ENCODE measurements at places on chromosomes 2 and 18. TPM values are rescaled to one million over a fixed set of nuclear protein-coding genes. Genes with fewer than 3 reads are reported as not detected.

Gene COL4A4
- polyA plus RNA-seq: 1.3 TPM

Gene CHN1
- polyA plus RNA-seq: 10.2 TPM

Gene CDKL4
- polyA plus RNA-seq: 0.11 TPM

Gene ASIC4
- 0.08 TPM for polyA plus RNA-seq

Gene LONRF2
- polyA plus RNA-seq: 3.0 TPM

Gene UCN
- 1.4 TPM for polyA plus RNA-seq

Gene PTPRN
- polyA plus RNA-seq: not detected

Gene MTCL1
- 5.3 TPM for polyA plus RNA-seq

Gene NAT8
- not detected for polyA plus RNA-seq

Gene IL1RL2
- polyA plus RNA-seq: not detected

Gene NTSR2
- not detected for polyA plus RNA-seq

Gene PELI1
- polyA plus RNA-seq: 4.2 TPM

Gene ABCG8
- not detected for polyA plus RNA-seq

GRCh38 chr2:195652911-195653310 lies 4.1 kb upstream of the SLC39A10 start:
- no peak for DNase-seq

DNA sequence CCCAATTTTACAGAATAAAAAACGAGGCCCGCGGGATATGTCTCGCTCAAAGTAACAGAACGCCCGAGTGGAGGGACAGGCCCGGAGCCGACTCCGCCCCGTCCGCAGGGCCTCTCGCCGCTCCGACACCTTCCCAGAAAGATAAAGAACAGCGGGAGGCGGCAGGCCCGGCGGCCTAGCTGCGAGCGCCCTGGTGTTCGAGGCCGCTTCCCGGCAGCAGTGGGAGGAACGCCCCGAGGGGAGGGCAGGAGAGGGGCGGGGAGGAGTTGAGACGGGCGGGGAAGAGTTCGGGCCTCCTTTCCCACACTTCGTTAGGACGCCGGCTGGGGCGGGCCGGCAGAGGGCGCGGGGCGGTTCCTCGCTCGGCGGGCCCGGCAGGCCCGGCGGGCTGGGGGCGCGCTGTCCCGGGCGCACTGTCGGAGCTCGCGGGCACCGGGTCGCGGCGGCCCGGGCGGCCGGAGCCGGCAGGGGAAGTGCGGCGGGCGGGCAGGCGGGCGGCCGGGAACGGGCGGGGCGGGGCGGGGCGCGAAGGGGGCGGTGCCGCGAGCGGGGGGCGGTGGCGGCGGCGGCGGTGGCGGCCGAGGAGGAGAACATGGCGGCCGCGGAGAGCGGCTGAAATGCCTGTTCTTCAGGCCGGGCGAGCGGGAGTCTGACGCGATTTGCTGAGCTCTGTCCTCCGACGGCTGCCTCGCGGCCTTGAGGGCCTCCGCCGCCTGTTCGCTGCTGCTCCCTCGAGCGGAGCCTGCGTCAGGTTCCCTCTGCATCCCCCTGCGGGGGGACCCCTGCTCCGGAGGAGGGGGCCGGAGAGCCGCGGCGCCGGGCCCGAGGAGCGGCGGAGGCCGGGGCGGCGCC lies at the start of gene NCOA1:
Gene NCOA1, plus strand, starts transcription at position 565 of the 852 bp plus-strand sequence. CDS start 167,424 bp downstream, outside the sequence.
- peak; percentile 92 for DNase-seq

- DNase-seq: no peak
Observed at GRCh38 chr18:61426492-61427053, 93.3 kb downstream of the CDH20 start.

- DNase-seq: no peak
Observed at GRCh38 chr2:200089756-200090109, 134.4 kb downstream of the MAIP1 start.

GRCh38 chr2:170817093-170818035 lies 677 bp downstream of the GAD1 start:
- DNase-seq: no peak

GRCh38 chr2:204795156-204795555 lies 249.9 kb downstream of the PARD3B start:
- no peak for DNase-seq

DNA sequence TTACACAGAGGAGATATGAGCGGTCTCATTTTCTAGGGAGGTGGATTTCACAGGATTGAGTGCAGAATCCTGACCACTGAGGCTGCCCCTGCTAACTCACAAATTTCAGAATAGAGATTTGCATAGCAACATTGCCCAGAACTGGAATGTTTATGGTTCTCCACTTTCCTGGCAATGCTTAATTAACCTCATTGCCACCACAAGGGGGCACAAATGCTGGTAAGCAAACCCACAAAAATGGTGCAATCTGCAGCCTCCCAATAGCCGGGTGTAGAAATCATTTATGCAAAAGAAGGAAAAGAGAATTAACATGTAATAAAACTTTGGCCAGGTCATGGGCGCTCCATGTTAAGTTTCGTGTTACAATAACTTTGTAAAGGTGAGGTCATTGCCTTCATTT lies 112.4 kb downstream of the CYRIA start:
- DNase-seq: no peak

DNA sequence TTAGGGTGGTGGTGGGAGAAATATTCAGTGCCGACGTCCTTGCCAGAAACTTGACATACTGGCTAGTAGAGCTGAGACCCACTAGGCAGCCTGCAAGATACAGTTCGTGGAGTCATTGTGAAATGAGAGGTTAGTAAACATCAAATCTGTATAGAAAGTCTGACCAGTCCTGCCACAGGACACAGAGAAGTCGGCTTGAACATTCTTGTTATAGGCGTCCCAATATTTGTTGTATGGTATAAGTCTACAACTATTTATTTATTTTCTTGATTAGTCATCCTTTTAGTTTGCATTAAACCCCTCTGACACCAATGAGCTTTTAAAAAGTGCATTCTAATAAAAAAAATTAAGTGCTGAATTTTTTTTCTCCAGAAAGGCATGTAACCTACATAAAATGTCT lies 265.4 kb downstream of the STK39 start:
- no peak for DNase-seq

GRCh38 chr2:207338220-207338607 lies 172.5 kb upstream of the KLF7 start:
- no peak for DNase-seq

DNA sequence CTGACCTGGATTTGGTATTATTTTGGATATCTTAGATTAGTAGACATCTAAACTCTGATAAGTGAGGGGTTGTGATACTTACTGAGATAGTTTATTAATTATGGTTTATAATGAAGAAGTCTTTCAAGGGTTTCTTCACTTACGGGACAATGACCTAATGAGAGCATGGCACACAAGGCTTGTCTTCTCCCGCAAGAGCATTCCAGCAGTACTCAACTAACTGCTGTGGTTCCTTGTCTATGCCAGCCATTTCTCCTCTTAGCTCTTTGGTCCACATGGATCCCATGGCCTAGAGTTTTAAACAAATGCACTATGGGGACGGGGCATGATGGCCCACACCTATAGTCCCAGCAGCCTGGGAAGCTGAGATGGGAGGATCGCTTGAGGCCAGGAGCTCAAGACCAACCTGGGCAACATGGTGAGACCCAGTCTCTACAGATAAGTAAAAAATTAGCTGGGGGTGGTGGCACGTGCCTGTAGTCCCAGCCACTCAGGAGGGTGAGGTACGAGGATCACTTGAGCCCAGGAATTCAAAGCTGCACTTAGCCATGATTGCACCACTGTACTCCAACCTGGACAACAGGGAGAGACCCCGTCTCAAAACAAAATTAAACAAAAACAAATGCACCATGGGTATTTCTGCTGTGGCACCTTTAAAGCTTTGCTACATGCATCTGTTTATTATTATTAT lies 161.7 kb upstream of the MYCN start:
- DNase-seq: no peak

DNA sequence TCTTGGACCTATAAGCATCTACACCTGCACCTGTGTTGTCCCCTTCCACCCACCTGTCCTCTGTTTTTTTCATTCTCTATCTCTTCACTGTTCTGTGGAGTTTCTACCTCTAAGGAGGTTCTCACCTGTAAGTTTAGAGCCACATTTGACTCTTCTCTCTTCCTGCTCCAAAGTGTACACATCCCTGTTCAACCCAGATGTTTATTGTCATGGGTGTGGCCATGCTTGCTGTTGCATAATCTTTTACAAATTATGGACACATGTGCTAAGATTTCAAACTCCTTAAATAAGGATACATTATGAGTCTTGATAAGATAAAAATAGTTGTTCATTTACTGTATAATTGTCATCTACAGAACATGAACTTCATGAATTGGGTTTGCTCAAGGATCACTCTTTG lies 27.6 kb downstream of the QPCT start:
- DNase-seq: no peak

DNA sequence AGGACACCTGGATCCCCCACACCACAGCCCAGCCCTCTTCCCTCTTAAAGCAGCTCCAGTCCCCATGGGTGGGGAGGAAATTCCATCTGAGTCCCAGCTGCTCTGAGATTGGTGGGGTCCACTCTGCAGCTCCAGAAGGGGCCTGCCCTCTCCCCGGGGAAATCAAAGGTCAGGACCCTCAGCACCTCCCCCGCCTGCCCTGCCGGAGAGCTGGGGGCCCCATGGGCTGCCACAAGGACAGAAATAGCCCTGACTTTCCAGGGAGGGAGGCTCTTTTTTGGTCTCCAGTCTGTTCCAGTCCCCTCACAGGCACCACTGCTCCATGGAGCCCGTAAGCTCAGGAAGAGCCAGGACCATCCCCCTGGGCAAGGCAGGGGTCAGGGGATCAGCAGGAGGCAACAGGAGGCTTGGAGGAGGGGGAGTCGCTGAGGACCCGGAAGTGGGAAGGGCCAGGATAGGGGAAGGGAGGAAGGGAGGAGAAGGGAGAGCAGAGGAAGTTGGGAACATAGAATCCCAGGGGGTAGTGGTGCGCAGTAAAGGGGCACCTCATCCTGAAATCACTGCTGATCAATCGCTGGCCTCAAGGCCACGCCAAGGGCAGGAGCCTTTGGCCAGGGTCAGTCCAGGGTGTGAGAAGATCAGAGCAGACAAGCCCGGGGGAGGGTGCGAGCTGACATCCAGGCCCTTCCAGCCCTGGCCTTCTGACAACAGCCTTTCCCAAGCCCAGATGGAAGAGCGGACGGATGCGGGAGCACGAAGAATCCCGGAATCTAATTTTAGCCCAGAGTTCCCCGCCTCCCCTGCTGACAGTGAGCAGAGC lies 7.6 kb downstream of the ADRA2B start:
- peak; percentile 77 for DNase-seq

DNA sequence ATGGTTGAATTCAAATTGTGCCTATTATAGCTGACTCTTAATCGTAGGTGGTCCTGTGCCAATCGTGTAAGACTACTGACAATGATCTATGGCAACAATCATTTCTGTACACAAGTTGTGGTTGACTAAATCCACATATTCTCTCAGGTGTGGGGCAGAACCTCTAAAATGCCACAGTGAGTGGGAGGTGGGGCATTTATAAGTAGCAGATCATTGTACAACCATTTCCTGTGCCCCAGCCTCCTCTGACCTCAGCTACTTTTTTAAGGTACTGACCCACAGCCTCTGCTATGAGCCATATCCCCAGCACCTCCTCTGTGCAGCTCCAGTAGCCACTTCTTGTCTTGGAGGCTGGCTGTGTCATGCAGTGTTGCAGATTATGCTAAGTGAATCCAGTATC lies 48.6 kb upstream of the RAPH1 start:
- peak; percentile 33 for DNase-seq

- peak; percentile 38 for DNase-seq
Observed at GRCh38 chr18:32552421-32553030, 81.8 kb upstream of the GAREM1 start.

DNA sequence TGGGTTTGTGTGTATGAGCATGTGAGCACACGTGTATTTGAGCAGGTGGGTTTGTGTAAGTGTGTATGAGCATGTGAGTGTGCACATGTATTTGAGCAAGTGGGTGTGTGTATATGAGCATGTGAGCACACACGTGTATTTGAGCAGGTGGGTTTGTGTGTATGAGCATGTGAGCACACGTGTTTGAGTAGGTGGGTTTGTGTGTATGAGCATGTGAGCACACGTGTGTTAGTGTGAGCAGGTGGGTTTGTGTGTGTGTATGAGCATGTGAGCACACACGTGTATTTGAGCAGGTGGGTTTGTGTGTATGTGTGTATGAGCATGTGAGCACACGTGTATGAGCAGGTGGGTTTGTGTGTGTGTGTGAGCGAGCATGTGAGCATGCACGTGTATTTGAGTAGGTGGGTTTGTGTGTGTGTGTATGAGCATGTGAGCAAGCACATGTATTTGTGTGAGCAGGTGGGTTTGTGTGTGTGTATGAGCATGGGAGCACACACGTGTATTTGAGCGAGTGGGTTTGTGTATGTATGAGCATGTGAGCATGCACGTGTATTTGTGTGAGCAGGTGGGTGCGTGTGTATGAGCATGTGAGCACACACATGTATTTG lies 169.7 kb downstream of the TWIST2 start:
- no peak for DNase-seq

DNA sequence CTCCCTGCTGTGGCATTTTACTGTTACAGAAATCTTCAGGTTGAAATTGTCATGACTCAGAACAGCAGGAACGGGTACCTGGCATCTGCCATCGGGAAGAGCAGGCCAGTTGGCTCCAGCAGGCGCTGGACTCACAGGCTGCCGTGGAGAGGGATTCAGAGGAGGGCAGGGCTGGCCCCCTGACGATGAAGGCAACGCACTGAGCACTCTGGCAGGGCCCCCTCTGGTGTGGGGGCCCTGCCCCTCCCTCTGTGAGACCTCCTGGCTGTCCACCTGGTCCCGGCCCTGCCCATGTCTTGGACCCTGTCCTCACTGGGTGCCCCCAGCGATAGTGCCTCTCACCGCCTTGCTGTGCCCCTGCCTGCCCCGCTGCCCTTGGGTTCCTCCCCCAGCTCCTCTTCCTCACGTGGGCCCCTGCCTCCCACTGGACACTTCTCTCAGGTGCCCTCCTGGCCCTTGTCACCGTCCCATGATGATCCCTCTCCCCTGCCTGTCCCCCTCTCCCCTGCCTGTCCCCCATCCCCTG lies 23.3 kb upstream of the ALLC start:
- DNase-seq: no peak

DNA sequence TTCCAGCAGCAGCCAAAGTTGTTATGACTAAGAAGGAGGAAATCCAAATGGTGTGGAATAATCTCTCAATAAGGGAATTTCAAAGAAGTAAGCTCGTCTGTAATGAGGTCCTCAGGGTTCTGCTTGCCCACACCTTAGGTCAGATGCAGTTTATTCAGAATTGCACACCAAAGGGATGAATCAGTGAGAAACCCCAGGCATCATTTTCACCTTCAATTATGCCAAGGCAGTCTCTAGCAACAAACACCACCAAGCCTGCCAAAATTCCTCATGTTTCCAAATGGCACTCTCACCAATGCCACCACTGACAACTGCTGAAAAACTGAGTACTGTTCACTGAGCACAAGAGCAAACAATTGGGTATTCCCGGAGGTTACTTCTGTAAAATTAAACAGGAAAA lies 43.6 kb downstream of the KCNG3 start:
- DNase-seq: no peak

DNA sequence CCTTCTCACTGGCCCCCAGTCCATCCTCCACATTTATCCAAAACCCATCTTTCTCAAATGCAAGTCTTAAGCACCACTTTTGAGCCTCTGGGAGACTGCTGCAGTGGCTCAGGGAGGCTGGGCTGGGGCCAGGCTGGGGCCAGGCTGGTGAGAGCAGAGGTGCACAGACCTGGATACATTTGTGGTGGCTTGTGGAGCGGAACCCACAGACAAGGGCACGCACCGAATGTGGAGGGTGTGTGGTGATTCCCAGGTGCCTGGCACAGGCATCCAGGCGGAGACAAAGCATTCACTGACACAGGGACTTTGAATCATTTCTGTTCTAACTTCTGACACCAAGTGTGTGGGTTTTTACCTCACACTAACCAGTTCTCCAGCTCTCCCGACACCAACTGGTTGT lies 42.2 kb upstream of the MGAT4A start:
- DNase-seq: no peak

GRCh38 chr2:241218131-241219029 lies 29.9 kb downstream of the ANO7 start:
- DNase-seq: peak; percentile 57

- no peak for DNase-seq
Observed at GRCh38 chr18:8610459-8610851, 1.2 kb downstream of the RAB12 start.
